Amygdala (tissue), 56 donors: ENCODE measurements at places on chromosomes 1 and 21.

GRCh38 chr1:41751804-41752513 lies 166.8 kb downstream of the HIVEP3 start:
- no peak for DNase-seq

GRCh38 chr1:16367258-16367967 lies 371 bp downstream of the SZRD1 start:
- DNase-seq: no peak

DNA sequence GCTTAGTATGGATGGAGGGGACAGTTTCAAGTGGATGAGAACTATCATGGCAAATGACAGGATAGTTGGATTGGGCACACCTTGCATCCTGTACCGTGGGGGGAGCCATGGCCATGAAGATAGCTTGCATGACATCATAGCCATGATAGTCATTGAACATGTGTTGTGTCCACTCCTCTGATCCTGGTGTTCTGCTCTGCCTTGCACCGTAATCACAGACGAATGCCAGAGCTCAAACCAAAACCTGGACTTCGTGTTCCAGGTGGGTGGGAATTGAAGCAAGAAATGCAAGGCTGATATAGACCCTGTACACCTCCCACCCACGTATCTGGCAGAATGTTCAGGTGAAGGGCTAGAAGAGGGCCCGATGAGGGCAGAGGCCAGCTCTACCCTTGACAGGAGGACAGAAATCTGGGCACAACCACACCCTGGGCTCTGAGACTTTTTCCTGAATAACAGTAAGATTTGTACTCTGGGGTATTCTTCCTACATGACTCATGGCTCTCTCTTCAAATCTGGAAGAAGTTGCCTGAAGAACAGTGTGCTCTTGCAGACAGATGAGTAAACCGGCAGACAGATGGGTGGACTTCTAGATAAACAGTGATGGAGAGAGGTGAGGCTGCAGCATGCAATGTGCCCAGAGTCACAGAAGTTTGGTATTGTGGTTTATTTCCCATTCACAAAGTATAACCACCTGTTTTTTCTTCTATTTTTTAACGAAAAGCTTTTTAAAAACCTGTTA lies 45.0 kb downstream of the KCNJ6 start:
- DNase-seq: no peak

GRCh38 chr1:226453015-226453704 lies 45.3 kb upstream of the PARP1 start:
- DNase-seq: no peak

DNA sequence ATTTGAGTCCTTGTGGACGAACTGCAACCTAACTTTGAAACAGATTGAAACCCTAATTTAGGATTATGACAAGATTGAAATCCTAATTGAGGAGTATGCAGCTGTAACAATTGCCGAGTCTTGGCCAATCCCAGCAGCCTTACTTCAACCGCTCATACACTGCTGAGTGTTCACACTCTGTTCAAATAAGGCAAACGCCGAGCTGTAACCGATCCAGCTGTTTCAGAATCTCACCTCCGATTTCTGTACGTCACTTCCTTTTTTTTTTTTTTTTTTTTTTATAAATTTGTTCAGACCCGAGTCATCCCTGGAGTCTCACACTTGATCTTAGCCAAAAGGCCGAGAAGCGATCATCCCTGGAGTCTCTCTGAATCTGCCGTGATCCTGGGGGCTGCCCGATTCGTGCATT lies 22.3 kb upstream of the ATP5PO start:
- no peak for DNase-seq

GRCh38 chr1:55352080-55352810 lies 137.1 kb upstream of the USP24 start:
- no peak for DNase-seq

DNA sequence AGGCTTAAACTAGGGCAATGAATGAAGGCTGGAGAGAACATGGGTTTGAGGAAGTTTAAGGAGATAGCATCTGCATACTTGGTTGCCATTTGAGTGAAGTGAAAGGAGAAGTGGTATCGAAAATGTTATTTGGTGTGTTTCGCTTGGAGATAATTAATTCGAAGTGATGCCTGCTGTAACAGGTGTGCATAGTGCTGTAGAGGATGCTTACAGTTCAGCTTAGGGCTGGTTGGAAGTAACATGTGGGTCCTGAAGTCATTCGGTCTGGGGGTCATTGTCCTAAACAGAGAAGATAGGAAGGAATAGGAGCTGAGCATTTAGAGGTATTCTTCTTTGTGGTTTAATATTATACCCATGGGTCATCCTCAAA lies 301 bp upstream of the NUDT17 start:
- DNase-seq: no peak

- no peak for DNase-seq
Measured at GRCh38 chr1:232555494-232556210, 74.3 kb downstream of the SIPA1L2 start.

DNA sequence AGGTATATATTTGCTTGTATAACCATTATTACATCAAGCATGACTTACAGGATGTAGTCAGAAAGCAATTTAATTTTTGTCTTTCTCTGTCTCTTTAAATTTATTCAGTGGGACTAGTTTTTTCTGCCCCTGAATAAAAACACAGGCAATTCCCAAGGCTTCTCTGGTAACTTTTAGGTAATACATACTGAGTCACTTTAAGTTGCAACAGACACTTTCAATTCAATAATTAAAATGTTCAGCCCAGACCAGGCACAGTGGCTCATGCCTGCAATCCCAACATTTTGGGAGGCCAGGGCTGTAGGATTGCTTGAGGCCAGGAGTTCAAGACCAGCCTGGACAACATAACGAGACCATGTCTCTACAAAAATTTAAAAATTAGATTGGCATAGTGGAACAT lies 12.3 kb downstream of the SLC44A3 start:
- no peak for DNase-seq

DNA sequence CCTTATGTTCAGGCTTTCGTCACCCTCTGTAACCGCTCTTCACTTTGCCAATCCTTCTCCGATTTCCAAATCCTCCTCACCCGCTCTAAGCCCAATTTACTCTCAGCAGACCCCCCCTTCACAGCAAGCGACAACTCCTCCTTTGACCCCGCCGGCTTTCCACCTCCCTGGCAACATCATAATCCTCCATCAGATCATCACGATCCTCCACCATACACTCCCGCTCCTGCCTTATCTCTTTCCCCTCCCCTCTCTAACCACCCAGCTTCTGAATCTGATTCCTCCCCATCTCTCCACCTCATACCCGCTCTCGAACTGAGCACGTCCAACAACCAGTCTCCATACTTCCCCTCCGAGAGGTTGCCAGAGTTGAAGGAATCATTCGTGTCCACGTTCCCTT lies 7.5 kb upstream of the EVA1B start:
- no peak for DNase-seq

GRCh38 chr1:85865213-85865612 lies 157.0 kb upstream of the ZNHIT6 start:
- DNase-seq: no peak

DNA sequence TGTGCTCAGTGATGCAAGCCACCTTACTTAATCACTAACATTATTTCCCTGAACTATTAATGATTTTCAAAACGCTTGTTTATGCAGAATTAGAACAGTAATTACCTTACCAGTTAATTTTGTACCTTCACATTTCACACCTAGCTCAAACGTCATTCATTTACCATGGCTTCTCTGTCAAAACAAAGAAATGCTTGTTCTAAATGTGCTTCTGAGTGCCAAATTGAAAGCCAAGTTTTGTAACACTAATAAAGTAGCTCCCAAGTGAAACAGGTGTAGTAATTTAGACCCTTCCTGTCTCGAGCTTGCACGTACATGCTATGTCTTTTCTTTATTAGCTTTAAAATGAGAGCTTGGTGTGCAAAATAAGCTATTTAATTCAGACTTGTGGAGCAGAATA lies 533.7 kb upstream of the PKN2 start:
- DNase-seq: no peak

GRCh38 chr1:208766832-208767231 lies 522.6 kb upstream of the PLXNA2 start:
- DNase-seq: no peak

DNA sequence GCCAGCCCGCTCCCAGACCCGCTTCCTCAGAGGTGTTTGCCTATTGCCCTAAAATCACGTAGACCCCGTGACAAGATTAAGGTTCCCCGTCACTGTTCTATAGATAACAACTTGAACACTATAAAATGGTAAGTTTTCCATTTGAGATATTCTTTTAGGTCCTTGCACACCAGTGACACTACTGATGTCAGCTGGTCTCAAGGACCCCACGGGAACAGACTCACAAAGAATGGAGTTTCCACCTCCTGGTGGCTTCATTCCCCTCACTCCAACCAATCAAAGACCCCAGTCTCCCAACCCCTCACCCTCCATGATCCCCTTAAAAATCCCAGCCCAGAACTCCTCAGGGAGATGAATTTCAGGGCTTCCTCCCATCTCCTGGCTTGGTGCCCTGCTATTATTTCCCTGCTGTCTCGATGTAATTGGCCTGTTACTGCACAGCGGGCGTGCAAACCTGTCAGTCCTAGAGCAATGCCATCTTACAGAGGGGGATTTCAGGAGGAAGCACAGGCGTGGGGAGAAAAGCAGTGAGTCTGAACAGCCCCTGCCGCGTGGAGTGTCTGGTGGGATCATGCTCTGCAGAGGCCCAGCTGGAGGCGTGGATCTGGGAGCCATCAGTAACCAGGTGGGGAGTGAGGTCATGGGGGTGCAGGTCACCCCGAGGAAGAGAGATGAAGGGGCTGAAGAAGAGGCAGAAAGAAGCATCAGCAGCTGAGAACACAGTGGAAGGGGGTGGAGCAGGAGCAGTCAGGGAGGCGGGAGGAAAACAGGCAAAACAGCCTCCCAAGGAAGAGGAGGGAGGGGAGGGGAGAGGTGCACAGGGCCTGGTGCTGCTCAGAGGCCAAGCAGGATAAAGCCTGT lies 35.1 kb upstream of the LBR start:
- no peak for DNase-seq

GRCh38 chr1:21590126-21590880 lies 78.9 kb downstream of the RAP1GAP start:
- DNase-seq: no peak

GRCh38 chr1:170461762-170462384 lies 70.1 kb upstream of the GORAB start:
- no peak for DNase-seq

DNA sequence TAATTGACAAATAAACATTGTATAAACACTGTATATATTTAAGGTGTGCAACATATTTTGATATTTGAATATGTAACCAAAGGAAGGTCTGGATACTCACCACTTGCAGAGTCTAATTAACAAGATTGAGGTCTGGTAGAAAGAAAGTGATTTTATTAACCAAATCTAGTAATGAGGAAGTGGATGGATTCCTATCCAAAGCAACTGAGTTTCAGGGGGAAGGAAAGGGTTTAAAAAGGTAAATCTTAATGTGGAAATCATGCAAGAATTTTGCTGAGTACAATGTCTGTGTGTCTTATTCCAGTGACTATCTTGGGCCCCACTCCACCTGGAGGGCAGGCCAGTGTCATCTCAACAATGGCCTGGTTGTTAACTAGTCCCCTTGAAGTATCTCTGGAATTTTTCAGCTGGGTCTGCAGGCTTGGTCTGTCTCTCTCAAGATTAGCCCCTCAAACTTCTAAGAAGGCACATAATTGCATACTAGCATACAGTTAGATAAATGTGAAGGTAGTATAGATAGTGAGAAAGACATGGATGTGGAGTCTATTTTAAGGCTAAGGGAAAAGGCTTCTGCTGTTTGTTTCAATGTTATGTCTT lies 262.7 kb upstream of the RGS18 start:
- no peak for DNase-seq

- no peak for DNase-seq
Measured at GRCh38 chr1:1794999-1795398, 16.7 kb upstream of the NADK start.
